Kidney (tissue), 22 donors: ENCODE measurements at places on chromosomes 6 and 20. TPM values are rescaled to one million over a fixed set of nuclear protein-coding genes. Genes with fewer than 3 reads are reported as not detected.

The ZSCAN12 gene
- 7.9 TPM for total RNA-seq

The VEGFA gene
- 36.3 TPM for total RNA-seq

DNA sequence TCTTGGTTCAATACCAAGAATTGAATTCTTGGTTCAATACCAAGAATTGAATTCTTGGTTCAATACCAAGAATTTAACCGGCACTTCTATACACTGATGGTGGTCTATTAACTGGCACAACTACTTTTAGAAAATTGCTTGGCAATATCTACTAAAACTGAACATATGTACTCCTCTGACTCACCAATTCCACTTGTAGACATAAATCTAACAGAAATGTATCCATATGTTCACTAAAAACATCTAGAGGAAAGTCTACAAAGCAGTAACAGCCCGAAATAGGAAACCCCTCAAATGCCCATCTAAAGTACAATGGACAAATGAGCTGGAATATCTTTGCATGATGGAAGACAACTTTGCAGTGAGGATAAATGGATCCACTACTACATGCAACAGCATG lies 71.9 kb downstream of the KIF16B start:
- DNase-seq, result no peak

The TPBG gene
- 30.8 TPM for total RNA-seq

The GABRR2 gene
- 0.38 TPM for total RNA-seq

GRCh38 chr6:3019065-3019464 lies 19.4 kb downstream of the NQO2 start:
- DNase-seq, result no peak

The TREML1 gene
- total RNA-seq, result 1.0 TPM

DNA sequence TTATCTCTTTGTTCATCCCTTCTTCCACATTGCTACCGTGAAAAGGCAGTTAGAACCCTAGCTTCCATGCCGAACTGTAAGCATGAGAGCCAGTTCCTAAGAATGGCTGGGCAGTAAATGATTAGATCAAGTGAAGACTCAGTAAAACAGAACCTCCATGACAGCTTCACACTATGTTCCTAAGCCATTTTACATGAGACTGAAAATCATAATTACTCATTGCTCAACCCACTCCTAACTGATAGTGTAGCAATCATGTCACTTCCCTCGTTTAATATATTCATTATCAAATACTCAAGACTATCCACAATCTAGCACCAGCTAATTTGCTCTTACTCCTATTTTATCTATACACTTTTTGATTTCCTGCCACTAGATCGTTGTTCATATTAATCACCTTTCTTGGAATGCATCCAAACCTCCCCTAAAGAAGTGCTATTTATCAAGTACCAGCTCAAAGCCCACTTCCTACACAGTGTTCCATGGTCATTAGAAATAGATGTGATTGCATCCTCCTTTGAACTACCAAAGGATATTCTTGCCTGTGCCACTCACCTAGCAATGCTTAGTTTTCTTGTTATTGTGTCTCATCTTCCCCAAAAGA lies 6.0 kb downstream of the TMEM30A start:
- no peak for DNase-seq

DNA sequence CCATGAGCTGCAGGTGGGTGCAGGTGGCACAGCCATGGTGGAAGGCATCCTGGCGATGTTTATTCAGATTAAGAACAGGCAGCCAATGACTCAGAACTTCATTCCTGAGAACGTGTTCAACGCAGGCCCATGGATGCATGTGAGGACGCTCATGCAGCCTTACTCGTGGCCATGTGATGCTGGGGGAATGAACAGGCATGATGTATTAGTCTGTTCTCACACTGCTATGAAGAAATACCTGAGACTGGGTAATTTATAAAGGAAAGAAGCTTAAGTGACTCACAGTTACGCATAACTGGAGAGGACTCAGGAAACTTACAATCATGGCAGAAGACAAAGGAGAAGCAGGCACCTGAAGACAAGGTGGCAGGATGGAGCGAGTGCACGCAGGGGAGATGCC lies 146.6 kb downstream of the RNASET2 start:
- DNase-seq, result no peak

The MAS1 gene
- total RNA-seq, result not detected

The OXT gene
- total RNA-seq, result not detected

DNA sequence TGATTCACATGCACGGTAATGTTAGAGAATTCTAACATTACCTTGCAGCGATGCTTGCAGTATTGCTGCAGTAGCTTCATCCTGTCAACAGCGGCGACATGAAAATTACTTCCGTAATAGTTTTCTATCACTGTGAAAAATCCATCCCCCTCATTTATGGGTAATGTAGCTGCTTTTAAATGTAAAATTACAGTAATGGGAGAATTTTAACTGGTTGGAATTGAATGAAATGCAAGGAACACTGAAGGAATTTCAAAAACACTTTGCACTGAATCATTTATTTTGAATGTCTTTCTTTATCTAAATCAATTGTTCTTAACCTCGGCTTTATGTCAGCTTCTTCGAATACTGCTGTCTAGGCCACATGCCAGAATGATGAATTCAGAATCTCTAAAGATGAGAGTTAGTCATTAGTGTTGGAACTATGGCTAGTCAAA lies 102.4 kb upstream of the HIVEP1 start:
- DNase-seq, result no peak

DNA sequence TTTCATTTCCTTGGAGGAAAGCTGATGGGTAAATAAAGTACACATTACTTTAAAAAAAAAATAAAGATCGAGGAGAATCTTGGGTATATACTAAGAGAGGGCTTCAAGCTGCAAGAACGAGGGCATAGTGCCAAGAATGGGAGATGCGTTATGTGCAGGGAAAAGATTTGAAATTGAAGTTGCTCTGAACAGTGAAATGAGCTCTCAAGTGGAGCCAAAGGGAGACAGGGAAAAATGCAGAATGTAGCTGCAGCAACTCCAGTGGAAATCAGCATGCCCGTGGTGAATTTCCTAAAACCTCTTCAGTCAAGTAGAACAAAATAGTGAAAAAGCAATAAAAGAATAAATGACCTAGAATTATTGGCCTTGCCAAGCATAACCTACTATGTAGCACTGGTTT lies 11.4 kb upstream of the COL9A1 start:
- DNase-seq, result peak; percentile 50

The TMEM170B gene
- total RNA-seq, result 3.7 TPM

GRCh38 chr20:17644451-17644850 lies 37.6 kb downstream of the RRBP1 start:
- no peak for DNase-seq

DNA sequence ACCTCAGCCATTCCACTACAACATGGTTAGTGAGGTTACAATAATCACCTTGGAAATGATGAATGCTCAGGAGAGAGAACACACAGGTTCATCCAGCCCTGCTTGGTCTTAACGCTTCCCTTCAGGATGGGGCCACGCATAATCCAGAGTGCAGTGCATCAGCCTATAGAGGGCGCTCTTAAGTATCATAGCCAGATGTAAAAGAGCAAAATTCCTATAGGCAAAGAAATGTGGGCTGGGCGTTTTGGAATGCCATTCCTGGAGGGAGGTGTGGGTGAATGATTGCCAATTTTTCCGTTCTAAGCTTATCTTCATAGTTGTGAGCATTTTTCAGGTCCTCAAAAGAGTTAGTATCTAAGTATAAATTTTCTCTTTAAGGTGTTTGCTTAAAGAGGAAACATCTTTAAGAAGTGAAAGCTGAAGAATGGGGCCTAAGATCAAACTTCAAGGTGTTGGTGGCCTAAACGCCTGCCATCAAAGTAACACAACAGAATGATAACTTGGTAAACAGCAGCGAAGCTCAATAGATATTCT lies 1.8 kb downstream of the RIPOR2 start:
- DNase-seq, result no peak

DNA sequence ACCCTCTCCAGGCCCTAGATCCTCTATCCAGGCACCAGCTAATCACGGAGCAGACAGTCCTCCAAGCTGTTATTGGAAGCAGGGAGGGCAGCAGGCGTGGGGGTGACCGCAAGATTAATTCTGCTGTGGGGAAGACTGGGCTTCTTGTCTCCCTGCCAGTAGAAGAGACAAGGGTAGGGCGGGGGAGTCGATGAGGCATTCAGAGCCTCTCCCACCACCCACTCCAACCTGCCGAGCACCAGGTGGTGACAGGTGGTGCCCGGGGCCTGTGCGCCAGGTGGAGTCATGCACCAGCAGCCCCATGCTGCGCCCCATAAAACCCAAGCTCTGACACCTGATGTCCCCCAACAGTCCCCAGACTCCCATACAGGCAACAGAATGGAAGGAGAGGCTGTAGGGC lies 89.6 kb downstream of the CDH22 start:
- no peak for DNase-seq

GRCh38 chr6:8743170-8743745 lies 307.9 kb upstream of the SLC35B3 start:
- no peak for DNase-seq

- no peak for DNase-seq
Measured at GRCh38 chr20:4802527-4802926, 80.8 kb downstream of the PRND start.

The MAP3K5 gene
- total RNA-seq, result 32.9 TPM

The MEI4 gene
- total RNA-seq, result 1.2 TPM

- peak; percentile 57 for DNase-seq
Measured at GRCh38 chr6:146433881-146434731, 109.5 kb upstream of the RAB32 start.

The EMILIN3 gene
- 0.50 TPM for total RNA-seq

The TCF21 gene
- total RNA-seq, result 6.3 TPM

DNA sequence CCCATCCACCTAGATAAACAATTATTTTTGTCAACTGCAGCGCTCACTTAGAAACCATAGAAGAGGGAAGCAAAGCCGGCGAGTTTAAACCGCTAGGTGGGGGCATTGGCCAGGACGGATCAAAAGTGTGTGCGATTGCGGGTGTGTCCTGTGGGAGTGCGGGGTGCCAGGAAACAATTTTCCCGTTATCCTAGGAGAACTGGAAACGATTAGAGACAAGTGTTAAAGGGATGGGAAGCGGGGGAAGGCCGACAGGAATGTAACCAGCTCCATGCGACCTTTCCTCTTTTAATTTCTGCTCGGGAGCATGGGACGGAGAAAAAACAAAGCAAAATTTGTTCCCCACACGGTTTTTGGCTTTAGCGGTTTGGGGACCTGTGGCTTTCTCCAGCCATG lies 2.8 kb upstream of the HTR1B start:
- peak; percentile 56 for DNase-seq

The TSBP1 gene
- not detected for total RNA-seq

The BHLHE23 gene
- not detected for total RNA-seq

DNA sequence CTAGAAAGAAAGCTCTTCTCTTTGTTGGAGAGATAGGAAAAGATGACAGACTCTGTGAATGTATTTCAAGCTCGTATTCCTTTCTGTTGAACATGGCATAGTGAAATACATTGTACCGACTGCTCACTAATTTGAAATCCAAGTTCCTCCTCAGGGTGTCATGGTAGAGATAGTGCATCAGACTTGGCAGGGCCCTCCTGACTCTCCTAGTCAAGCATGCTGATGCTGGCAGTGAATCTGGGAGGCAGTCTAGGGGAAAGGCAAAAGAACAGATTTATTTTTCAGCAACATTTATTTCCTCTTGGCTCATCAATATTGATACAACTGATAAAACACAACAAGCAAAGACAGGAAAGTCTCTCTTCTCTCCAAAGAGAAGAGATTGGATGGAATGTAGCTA lies 356.3 kb upstream of the IRAK1BP1 start:
- DNase-seq, result no peak

GRCh38 chr20:60095456-60095855 lies 137.2 kb downstream of the CDH26 start:
- no peak for DNase-seq

The AKAP7 gene
- 12.0 TPM for total RNA-seq

DNA sequence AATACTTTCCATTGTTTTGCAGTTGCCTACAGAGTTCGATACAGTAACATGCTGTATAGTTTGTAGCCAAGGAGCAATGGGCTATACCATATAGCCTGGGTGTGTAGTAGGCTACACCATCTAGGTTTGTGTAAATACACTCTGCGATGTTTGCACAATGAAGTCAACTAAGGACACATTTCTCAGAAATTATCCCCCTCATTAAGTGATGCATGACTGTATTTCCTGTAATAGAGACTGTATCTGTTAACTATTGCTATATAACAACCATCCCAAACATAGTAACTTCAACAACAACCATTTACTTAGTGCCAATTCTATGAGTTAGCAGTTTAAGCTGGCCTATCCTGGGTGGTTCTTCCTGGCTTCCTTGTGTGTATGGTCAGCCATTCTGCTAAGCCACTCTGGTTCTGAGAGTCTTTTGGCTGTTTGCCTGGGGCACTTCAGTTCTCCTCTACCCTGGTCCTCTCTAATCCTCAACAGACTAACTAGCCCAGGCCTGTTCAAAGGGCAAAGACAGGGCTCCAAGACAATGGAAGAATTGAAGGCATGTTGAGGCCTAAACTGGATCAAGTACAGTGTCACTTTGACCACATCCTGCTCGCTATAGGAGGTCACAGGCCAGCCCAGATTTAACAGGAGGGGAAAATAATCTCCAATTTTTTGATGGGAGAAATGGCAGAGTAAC lies 124.0 kb downstream of the PLCB1 start:
- no peak for DNase-seq

The TSPO2 gene
- 0.44 TPM for total RNA-seq

DNA sequence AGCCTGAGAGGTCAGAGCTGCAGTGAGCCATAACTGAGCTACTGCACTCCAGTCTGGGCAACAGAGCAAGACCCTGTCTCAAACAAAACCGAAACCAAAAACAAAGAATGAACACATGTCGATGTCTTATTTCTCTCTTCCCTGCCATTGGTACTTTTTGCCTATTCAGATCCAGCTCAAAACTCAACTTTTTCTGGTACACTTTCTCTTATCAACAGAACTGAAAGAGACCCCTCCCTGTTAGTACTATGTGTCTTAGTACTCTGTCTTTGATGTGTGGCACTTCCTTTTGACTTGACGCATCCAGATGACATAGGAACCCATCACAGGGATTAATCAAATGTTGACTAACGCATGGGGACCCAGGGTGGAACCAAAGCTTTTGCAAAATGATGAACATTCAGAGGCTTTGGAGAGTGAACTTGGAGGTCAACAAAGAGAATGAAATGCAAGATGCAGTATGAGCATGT lies 44.8 kb downstream of the AKAP12 start:
- no peak for DNase-seq

DNA sequence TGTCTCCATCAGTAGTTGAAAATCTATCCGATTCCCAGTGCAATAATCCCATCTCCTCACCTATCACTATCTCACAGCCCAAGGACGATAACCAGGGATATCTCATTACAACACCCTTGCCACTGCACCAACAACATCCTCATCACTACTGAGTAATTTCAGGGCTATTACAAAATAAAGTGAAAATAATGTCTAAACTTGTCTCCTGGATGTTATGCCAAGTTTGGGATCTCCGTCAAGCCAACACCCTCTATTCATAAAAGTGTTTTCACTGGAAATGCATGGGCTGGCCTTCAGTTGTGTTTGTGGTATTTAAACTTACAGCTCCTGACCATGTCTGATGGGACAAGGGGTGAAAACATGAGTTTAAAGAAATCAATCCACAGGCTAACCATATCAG lies 42.0 kb upstream of the STMND1 start:
- DNase-seq, result no peak

GRCh38 chr6:134201716-134202115 lies 116.2 kb downstream of the SGK1 start:
- no peak for DNase-seq

The ZNF165 gene
- 3.6 TPM for total RNA-seq

GRCh38 chr20:24756292-24757025 lies 192.6 kb upstream of the CST7 start:
- no peak for DNase-seq

The FAM83C gene
- not detected for total RNA-seq
